ENCODE measurements at places on chromosomes 7 and 10.

DNA sequence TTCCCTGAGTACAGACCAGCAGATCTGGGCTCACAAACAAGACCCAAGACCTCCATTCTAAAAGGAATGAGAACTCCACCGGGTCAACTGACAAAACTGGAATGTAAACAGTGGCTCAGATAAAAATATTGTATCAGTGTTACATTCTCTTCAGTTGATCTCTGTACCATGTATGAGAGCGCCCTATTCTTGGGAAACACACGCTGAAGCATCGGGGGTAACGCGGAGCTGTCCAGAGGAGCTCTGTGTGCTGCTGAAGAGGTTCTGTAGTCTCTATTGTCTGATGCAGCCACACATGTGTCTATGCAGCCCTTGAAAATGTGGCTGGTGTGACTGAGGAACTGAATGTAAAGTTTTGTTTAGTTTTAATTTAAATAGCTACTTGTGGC, 39.7 kb downstream of the HIPK2 start:
- no peak for DNase-seq

GRCh38 chr10:3857318-3857717, 72.3 kb upstream of the KLF6 start:
- no peak for DNase-seq

DNA sequence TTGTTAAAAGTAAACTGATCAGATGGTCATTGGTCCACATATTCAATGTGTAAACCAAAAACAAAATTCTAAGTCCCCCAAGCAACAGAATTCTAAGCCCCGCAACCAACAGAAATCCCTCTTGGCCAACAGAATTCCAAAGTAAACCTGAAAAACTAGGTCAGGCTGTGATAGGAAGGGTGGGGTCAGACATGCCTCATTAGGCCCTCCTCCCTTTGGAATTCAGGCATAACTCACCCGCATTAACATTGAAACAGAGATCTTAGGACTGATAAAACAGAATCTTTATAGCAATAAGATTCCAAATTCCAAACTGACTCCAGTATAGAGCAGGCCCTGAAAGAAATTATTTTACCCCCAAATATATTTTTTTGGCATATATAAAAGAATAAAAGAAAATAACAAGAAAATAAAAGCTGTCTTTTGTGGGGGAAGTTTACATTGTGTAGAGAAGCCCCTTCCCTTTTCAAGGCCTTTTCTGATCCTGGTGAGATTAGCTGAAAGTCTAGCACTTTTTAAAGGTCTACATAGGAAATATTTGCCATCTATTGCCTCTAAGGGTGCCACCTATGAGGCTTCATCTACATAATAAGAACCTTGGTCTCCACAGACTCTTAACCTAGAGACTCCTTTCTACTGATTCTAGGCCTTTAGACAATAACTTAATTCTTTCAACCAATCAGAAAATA, 30.5 kb downstream of the GNAT3 start:
- DNase-seq = no peak

GRCh38 chr10:6487920-6488319, 92.2 kb downstream of the PRKCQ start:
- no peak for DNase-seq
